Activated naive CD4-positive, alpha-beta T cell (primary cell): ENCODE measurements at places on chromosomes 3 and 15.
A peak's percentile ranks its signal among the peaks of the same experiment; 100 is the strongest.

DNA sequence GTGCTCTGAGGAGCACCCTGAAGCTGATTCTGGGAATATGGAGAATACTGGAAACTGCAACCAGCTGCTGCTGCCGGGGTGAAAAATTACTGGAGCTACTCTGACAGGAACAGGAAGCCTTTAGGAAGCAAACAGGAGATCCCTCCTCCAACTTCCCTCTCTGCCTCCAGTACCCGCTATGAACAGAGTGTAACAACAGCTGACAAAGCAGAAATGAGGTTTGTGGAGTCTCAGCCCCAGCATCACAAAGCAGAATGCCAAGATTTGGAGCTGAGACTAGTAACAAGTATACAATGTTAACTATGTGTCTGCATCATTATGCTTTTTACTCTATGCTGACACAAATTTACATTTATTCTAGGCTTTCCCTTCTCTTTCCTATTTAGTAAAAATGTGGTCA is 22.7 kb upstream of the PIAS1 start:
- no peak for DNase-seq

- no peak for DNase-seq
These were observed 1002.8 kb downstream of the NAALADL2 start for GRCh38 chr3:175861916-175862315.

DNA sequence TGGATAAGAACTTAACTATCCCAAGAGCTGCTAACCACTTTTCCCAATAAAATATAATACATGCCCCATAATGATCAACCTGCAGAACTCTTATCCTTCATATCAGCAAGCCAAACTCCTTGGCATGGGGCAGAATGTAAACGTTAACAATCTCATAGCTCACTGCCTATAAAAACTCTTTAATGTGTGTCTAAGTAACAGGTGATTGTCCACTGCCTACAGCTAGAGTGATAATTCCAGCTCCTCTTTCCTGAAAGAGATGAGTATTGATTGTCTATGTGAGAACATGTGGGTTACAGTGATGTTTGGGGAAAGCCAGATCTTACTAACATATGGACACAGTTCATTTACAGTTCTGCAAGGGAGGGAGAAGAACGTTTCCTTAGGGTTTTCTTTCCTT is 11.3 kb upstream of the GLCE start:
- DNase-seq = no peak

- no peak for DNase-seq
These were observed 31.6 kb downstream of the CBLB start for GRCh38 chr3:105837143-105837740.

DNA sequence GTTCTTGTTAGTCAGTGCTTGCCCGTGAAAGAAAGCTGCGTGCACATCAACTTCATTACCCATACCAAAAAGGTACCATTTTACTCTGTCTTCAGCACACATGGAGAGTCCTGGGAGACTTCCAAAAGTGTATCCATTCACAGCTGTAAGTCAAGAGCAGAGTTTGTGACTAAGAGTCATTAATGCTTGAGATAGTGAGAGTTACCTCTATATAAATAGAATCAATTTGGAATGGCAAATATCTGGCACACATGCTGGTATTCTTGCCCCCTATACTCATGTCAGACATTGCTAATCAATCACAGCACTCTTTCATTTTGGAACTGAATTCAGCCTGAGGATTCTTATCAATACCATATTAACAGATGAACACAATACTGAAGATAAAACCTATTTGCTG is 14.2 kb downstream of the CP start:
- DNase-seq = no peak

- DNase-seq = no peak
These were observed 74.0 kb upstream of the UBE2E2 start for GRCh38 chr3:23129117-23129516.

DNA sequence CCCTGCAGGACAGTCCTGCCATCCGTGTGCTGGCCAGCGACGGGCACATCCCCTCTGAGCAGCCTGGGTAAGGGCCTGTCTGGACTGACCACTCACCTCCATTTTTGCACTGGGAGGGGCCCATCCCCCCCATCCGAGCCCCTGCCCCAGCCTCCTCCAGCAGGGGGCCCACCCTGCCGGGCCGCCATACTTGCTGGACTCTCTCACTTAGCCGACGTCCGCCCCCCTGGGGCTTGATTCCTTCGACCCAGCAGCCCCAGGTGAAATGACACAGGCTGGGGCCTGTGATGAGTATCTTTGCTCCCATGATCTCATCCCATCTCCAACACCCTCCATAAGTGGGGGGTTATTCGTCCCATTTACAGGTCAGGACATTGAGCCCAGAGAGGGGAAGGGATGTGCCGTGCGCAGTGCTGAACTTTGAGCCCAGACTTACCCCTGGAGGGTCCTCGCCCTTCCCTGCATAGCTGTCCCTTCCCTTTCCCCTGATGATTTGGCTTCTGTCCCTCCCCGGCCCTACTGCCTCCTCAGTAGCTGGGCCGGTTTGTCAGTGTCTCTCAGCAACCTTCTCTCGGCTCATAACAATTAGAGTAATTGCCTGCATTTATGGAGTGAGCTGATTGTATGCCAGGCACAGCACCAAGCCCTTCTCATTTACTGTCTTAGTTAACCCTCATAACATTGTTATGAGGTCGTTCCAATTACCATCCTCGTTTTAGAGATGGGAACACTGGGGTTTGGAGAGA is 4.2 kb downstream of the LMAN1L start:
- no peak for DNase-seq

DNA sequence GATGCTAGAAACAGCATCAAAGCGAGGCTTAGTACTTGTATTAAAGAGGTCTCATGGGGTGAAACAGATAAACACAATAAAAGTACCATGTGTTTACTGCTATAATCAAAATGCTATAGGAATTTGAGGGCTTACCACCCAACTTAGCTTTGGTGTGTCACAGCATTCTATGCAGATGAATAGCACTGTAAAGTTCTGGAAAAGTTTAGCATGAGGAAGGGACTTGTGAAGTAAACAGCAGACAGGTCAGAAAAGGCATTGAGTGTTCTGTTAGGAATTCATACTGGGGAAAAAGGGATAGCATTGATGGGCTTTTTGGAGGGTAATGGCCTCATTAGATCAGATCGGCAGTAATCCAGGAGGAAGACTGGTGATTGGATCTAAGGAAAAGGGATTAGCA is 505.3 kb downstream of the NLGN1 start:
- DNase-seq = no peak

DNA sequence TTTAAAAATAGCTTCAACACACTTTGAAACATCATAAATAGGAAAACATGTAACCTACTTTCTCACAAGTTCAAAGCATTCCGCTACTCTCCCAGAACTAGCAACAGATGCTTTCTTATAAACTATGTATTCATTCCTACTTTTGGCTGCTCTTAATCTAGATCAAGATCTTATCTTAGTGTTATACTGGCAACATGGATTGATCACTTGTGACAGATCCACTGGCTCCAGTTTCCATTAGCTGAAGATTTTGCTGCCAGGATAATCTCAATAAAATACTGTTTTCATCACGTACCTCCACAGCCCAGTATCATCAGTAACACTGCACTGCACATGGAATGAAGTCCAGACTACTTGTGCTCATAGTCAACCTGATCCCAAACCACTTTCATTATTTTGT is 491.7 kb upstream of the AGTR1 start:
- no peak for DNase-seq

- no peak for DNase-seq
These were observed 158.5 kb downstream of the FEZF2 start for GRCh38 chr3:62214850-62215249.

GRCh38 chr15:77107531-77108355 is 36.8 kb upstream of the TSPAN3 start:
- no peak for DNase-seq

DNA sequence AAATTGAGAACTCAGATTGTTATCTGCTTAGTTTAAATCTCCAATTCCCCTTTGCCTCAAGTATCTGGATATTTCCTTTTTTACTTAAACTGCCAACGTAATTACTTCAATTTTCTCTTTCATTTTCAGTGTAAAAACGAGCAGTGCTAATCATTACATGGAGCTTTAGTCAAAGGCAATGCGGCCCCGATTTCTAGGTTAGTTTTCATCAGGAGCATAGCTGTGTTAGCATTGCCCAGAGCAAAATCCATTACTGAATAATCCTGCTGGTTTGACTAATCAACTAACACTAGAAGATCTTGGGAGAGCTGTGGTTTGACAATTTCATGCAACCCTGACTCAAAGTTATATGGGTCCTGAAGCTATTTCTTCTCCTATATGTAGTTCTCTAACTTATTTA is 46.2 kb downstream of the ZPLD1 start:
- no peak for DNase-seq

- peak; percentile 49 for DNase-seq
These were observed 11.5 kb downstream of the CSK start for GRCh38 chr15:74793135-74794028.

DNA sequence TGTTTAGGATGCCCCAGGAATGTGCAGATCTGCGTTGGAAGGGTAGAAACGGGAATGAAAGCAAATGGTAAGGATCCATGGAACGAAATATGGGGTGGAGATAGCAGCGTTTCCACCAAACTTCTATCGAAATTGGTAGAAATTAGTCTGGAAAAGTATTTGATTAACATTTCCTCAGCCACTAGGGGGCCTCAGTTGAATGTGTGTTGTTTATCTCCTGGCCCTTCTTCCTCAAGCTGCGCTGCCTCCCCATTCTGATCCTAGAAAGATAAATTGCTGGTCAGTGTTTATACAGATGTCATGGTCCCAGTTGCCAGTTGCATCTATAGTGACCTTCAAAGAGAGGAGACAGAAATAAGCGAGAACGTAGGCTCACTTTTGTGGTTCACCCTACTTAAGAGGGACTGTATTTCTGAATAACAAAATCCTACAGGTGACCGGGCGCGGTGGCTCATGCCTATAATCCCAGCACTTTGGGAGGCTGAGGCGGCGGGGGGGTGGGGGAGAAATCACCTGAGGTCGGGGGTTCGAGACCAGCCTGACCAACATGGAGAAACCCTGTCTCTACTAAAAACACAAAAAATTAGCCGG is 457.1 kb downstream of the SQOR start:
- no peak for DNase-seq

DNA sequence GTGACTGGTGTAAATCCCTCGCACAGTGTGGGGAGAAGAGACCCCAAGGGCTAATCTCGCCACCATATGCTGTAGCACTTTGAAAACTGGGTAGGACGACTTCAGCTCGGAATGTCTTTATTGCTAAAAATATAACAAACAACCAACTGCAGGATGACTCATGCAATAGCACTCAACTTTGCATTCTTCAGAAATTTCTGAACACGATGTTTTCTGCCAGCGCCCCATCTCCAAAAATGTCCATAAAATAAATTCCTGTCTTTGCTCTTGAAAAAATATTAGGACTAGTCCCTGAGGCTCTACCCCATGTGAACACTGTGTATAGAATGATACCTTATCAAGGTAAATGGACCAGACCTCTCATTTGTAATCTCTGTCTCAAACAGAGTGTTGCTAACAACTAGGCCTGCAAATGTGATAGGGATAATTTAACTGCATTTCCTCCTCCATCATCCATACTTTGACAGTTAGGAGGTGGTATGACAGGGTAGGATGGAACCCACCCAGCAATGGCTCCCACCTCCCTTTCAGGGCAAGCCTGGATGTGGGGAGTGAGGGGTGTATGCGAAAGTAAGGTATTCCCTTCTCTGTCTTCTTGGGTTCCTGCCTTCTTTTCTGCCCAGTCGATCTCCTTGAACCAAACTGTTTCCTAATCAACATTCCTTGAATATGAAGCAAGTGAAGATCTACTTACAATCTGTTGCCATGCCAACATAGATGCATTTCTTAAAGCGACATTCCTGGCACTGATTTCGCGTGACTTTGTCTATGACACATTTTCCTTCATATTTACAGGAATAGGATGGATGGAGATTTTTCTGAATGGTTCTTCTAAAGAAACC is 201.1 kb downstream of the NR1D2 start:
- DNase-seq = no peak

DNA sequence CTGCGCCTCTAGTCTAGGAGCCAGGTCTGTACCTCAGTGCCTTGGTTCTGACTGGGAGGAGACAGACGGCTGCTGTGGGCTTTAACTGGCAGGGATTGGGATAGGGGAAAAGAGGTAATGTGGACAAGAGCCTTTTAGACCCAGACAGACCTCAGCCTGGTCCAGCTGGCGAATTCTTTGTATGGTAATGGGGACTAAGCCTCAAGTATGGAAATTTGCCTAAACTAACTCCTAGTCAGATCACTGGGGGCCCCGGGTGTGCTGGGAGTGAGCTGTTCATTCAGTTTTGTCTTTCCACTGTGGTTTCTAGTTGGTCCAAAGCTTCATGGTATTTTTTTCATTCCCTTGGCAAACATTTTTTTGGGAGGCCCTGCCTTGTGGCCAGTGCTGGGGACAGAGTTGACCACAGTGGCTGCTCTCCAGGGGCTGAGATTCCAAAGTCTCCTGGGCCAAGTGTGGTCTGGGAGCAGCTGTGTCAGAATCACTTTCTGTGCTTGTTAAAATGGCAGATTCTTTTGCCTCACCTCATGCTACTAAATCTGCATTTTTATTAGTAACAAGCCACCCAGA is 261.4 kb upstream of the C2CD4B start:
- DNase-seq = no peak

- no peak for DNase-seq
These were observed 50.2 kb downstream of the SLCO2A1 start for GRCh38 chr3:133979553-133979952.

- DNase-seq = no peak
These were observed 222.3 kb upstream of the TMC3 start for GRCh38 chr15:81596159-81596865.

GRCh38 chr3:12235691-12236090 is 53.2 kb upstream of the PPARG start:
- no peak for DNase-seq

DNA sequence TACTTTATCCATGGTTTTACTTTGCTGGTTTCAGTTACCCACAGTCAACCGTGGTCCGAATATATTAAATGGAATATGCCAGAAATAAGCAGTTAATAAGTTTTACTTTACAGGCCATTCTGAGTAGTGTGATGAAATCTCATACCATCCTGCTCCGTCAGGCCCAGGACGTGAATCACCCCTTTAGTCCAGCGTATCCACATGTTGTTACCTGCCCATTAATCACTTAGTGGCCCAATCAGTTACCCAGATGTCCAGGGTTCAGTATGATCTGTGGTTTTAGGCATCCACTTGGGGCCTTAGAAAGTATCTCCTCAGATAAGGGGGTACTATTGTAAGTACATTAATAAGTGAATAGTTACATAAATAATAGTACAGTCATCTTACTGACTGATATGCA is 88.0 kb downstream of the TTBK2 start:
- no peak for DNase-seq

DNA sequence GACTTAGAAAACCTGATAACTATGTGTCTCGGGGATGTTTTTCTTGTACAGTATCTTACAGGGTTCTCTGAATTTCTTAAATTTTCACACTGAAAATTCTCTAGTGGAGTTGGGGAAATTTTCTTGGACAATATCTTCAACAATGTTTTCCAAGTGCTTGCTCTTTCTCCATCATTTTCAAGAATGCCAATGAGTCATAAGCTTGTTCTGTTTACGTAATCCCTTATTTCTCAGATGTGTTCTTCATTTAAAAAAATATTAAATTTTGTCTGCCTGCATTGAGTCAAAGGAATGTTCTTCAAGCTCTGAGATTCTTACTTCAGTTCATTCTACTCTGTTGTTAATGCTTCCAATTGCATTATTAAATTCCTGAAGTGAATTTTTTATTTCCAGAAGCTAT is 21.9 kb upstream of the PLSCR2 start:
- DNase-seq = no peak

GRCh38 chr15:85149465-85150129 is 167.9 kb downstream of the PDE8A start:
- no peak for DNase-seq

GRCh38 chr3:170488802-170489201 is 70.1 kb downstream of the CLDN11 start:
- no peak for DNase-seq
